ENCODE measurements at places on chromosomes 11 and 22. TPM values are rescaled to one million over a fixed set of nuclear protein-coding genes. Genes with fewer than 3 reads are reported as not detected.

Gene WDR74
- 51.8 TPM for total RNA-seq

Gene SMIM38
- 0.74 TPM for total RNA-seq

Gene FDXACB1
- total RNA-seq: not detected

Gene LTO1
- 15.7 TPM for total RNA-seq

Gene LMNTD2
- total RNA-seq: 1.7 TPM

Gene MUC5AC
- total RNA-seq: not detected

Gene ARHGAP32
- total RNA-seq: 42.0 TPM

Gene LARGE2
- total RNA-seq: 6.6 TPM

Gene CHRNA10
- total RNA-seq: not detected

Gene PRMT3
- 17.7 TPM for total RNA-seq

Gene LGALS12
- total RNA-seq: 2.7 TPM

Gene LYVE1
- total RNA-seq: 62.9 TPM

Gene MRGPRX3
- not detected for total RNA-seq

Gene CCDC81
- not detected for total RNA-seq

Gene MS4A6E
- total RNA-seq: 3.4 TPM

Gene ANO1
- 40.8 TPM for total RNA-seq

Gene MUS81
- total RNA-seq: 48.9 TPM

Gene PGA5
- not detected for total RNA-seq

Gene NDUFS3
- total RNA-seq: 60.4 TPM

Gene MMP13
- total RNA-seq: 0.98 TPM

Gene BATF2
- not detected for total RNA-seq

Gene GVQW3
- total RNA-seq: 1.2 TPM

Gene VSIG10L2
- 28.2 TPM for total RNA-seq

Gene TIGD3
- total RNA-seq: not detected

Gene TESMIN
- 8.3 TPM for total RNA-seq

Gene FOXR1
- not detected for total RNA-seq

Gene PRDM10
- total RNA-seq: 11.3 TPM

Gene INPP5J
- 5.9 TPM for total RNA-seq

Gene PEX16
- total RNA-seq: 35.8 TPM

Gene MMP1
- total RNA-seq: not detected

Gene CAVIN3
- 156 TPM for total RNA-seq

Gene BARX2
- total RNA-seq: 25.3 TPM

Gene CREB3L1
- total RNA-seq: 11.8 TPM

Gene GTPBP1
- total RNA-seq: 69.5 TPM

Gene MEI1
- 6.4 TPM for total RNA-seq

Gene SLC6A5
- total RNA-seq: not detected

Gene NRGN
- 0.98 TPM for total RNA-seq

Gene INS
- not detected for total RNA-seq

Gene C11orf86
- total RNA-seq: not detected

Gene MIOX
- not detected for total RNA-seq

Gene SNX32
- 1.5 TPM for total RNA-seq

Gene FLRT1
- 0.49 TPM for total RNA-seq

Gene PRSS23
- 40.3 TPM for total RNA-seq

Gene CRYAB
- 161 TPM for total RNA-seq

Gene ISX
- not detected for total RNA-seq

Gene BCO2
- total RNA-seq: 11.0 TPM

Gene TBX1
- total RNA-seq: 7.1 TPM

Gene DCHS1
- total RNA-seq: 28.7 TPM

Gene CARS1
- 26.0 TPM for total RNA-seq

Gene TRIM29
- 729 TPM for total RNA-seq

Gene TREH
- total RNA-seq: 0.25 TPM

Gene C22orf31
- not detected for total RNA-seq

Gene PHOX2A
- total RNA-seq: 3.4 TPM
